ENCODE measurements at places on chromosomes 5 and 9.

DNA sequence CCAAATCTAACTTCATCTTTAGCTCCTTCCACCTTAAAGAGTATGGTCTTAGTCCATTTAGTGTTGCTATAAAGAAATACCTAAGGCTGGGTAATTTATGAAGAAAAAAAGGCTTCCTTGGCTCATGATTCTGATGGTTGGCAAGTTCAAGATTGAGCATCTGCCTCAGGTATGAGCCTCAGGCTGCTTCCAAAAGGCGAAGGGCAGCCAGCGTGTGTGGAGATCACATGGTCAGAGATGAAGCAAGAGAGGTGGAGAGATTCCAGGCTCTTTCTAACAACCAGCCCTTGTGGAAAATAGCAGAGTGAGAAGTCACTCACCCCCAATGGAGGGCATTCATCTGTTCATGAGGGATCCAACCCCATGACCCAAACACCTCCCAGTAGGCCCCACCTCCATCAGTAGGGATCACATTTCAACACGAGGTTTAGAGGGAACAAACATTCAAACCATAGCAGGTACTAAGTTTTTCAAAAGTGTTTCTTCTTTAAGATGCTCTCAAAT, 225.9 kb downstream of the SGCD start:
- no peak for DNase-seq

GRCh38 chr9:111842313-111842712, 47.6 kb upstream of the SHOC1 start:
- DNase-seq = no peak

GRCh38 chr9:4147476-4148230, 152.2 kb downstream of the GLIS3 start:
- DNase-seq = no peak

GRCh38 chr5:15034379-15034778, 162.8 kb upstream of the ANKH start:
- no peak for DNase-seq

DNA sequence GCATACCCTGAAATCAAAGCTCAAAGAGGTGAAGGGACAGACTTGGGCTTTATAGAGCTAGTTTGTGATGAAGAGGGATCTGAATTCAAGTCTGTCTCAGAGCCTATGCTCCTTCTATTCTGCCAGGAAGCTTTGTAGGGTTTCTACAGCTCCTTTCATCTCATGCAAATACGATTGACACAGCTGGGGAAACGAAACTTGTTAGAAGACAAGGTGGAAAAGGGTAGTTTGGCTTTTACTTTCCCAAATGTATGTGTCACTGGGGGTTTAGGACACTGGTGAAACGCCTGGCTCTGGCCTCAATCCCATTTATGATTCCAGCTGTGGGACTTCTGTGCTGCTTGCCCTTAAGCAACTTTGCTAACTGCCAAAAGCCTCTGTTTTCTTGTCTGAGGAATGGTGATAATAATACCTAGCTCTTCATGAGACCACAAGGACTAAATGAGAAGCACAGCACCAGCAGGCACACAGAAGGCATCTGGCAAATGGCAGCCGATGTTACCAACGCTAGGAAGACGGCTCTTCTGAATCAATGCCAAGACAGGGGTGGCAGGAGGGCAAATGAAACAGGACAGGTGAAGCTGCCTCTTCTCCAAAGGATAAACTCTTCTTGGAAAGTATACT, 70.3 kb upstream of the EQTN start:
- no peak for DNase-seq

DNA sequence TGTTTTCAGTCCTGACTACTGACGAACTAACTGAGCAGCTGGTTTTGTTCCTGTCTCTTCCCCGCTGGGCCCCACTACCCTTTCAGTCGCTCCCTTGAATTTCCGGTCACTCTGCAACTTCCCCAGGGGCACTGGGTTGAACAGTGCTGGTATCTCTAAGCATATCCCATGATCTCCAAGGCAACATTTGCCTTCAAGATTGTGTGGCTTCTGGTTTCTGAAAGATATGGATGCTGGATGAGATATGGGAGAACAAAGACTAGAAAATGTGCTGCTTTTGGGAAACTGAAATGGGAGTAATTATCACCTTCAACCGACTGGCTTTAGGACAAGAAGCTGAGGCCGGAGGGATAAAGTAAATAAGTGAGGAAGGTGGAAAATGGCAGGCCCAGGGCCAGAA, 258.2 kb upstream of the PIK3R1 start:
- no peak for DNase-seq

GRCh38 chr9:91560301-91560700, 136.7 kb upstream of the NFIL3 start:
- no peak for DNase-seq

GRCh38 chr9:101463397-101463796, 27.8 kb upstream of the ALDOB start:
- DNase-seq = no peak
